Jurkat, Clone E6-1 (cell line): ENCODE measurements at places on chromosomes 3 and 15.

DNA sequence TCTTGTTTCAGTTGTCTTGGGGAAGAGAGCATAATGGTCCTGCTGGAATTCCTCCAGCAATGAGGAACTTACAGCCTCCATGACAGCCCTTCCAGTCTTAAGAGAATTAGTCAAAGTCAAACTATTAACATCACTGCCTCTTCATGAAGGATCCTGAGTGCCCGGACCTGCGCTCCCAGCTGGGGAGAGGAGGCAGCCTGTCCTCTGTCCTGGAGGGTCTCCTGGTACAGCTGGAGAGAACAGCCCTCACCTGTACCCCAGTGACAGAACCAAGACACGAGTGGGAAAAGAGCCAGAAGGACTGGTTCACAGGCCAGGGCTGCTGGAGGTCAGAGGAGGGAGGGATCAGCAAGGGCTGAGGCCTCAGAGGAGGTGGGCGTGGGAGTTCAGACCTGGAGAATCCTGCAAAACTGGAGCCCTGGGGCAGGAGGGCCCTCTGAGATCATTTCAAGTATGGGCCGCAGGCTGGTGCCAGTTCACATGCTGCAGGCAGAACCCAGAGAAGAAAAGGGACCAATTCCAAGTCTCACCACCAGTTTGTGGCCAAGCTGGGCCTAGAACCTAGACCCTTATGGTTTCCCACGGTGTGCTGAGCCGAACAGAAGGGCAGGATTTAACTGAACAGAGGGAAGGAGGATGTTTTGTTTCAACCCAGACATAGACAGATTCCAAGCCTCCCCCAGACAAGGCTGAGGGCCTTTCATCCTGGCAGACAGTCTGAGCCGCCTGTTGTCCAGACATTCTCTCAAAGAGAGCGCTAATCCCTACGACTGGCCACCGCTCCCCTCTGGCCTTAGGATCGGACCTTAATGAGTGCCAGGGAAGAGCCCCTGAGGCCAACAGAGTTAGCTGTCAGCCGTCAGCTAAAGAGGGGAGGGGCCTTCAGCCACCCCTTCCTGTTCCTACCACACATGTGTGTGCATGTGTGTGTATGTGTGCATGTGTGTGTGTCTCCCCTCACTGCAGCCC is 18.2 kb downstream of the LOXL1 start:
- DNase-seq = no peak

DNA sequence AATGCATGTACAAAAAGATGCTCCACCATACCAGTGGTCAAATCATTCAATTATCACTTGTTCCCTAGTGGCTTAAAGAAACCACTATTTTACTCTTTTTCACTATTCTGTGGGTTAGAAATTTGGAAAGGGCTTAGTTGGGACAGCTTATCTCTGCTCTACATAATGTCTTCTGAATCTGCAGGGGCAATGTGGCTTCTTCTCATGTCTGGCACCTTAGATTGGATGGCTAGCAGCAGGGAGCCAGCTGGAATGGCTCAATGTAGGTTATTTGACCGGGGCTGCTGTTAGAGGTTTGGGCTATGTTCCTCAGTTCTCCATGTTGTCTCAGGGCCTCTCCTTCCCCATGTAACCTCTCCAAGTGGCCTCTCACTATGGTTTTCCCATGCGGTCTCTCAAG is 57.5 kb upstream of the EPHB1 start:
- no peak for DNase-seq

- no peak for DNase-seq
Observed at GRCh38 chr15:91158415-91159394, 58.6 kb downstream of the SV2B start.

DNA sequence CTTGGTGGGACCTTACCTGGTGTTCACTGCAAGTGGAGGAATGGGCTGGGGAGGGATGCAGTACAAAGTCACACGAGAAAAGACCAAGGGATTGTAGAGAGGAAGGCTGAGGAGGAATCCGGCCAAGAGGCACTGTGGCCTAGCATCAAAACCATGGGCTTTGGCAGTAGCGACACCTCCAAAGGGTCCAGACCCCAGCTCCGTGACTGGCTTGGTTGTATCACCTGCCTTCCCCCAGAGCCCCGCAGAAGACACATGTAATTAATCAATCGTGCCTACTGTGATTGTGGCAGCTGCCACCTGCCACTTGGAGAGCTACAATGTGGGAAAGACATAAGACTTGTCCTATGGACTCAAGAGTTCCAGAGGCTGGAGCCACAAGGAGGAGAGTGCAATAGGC is 54.7 kb downstream of the ST8SIA2 start:
- DNase-seq = no peak

DNA sequence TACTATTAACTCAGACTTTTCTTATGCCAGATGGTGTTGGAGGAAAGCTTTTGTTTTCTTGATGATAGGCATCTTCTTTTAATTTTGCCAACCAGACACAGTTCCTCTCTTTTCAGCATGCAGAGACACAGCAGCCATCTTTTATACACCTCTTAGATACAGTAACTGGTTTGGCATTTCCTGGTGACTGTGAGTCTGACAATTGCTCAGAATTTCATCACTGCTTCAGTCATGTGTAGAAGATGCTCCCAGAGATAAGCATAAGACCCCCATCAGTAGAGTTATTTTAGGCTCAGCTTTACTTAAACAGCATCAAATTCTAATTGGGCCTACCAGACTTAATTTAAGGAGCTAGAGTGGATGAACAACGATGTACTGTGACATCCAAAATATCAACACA is 779.0 kb downstream of the SQOR start:
- DNase-seq = no peak
